Non-pigmented ciliary epithelial cell (primary cell): ENCODE measurements at places on chromosomes 3 and 15.

DNA sequence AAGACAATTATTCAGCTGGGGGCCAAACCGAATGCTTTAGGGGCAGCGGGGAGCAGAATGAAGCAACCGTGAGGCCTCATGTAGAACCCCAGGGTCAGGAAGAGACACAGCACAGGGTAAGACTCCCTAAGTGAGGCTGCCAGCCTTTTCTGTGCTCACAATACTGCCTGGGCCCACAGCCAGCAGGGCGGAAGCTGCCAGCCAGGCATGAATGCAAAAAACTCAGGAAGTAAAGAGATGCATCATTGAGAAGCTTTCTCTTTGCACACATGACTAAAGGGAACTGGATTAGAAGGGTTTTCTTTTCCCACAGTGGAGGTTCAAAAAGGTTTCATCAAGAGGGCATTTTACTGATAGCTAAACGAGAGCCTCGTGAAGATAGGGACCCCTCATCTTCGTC is 33.3 kb downstream of the CA12 start:
- DNase-seq = no peak

GRCh38 chr15:91409387-91409786 is 309.3 kb downstream of the SV2B start:
- no peak for DNase-seq

DNA sequence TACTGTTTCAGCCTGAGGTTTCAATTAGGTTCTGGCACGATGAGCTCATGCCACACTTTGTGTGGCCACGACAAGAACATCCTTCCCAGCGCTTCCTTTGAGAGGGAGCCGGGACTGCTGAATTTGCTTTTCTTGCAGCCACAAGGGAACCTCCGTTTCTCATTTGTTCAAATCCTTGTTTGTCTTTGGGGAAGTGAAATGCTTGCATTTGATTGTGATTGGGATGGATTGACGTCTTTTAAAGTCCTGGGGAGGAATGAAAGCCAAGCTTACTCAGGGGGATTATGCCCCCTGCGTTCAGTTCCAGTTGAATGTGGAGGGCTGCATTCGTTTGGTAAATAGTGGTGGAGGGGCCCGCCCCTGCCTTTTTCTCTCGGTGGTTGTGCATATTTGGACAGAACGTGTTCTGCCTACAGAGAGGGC is 277.6 kb downstream of the THSD4 start:
- no peak for DNase-seq

DNA sequence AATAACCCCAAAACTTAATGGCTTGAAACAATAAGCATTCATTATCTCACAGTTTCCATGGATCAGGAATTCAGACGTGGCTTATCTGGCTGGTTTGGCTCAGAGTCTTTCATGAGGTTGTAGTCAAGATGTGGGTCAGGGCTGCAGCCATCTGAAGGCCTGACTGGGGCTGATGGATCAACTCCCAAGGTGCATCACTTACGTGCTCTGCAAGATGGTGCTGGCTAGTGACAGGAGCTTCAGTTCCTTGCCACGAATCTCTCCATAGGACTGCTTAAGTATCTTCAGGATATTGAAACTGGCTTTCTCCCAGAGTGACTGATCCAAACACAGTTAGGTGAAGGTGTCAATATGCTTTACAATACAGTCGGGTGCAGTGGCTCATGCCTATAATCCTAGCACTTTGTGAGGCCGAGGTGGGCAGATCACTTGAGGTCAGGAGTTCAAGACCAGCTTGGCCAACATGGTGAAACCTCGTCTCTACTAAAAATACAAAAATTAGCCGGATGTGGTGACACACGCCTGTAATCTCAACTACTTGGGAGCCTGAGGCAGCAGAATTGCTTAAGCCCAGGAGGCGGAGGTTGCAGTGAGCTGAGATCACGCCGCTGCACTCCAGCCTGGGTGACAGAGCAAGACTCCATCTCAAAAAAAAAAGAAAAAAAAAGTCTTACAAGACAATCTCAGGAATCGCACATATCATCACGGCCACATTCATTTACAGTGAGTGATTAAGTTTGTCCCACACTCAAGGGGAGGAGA is 28.5 kb upstream of the PTPRG start:
- no peak for DNase-seq

DNA sequence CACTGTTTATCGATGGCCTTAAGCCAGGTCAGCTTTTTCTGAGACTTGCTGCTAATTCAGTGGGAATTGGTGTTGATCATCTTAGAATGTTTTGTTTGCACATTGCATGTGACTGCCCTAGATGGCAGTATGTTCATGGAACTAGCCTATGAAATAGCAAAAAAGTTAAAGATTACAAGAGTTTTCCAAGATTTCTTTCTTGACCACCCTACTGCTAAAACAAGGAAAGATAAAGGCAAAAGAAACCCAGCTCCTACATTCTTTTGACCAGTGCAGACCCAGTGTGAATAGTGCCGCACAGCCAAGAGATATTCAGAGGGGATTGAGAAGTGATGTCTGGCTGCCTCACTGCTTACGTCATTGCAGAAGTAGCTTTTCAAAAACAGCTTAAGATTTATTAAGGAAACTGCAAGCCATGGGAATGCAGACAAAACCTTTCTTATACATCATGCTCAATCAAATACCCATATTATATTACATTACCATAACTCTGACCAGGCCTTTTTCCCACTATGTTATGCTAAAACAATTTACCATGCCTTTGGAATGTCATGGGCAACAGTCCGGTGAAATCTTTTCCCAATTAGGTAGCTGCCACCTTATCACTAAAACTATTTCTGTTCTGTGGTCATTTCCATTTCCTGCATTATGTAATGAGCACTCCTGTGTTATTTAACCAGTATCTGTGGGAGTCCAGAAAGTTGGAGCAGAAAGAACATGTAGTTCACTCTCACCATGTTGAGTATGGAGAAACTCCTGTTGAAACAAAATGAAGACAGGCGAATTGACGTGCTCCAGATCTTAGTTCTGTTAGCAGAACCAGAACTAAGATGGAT is 6.0 kb downstream of the PHLDB2 start:
- peak; percentile 91 for DNase-seq

DNA sequence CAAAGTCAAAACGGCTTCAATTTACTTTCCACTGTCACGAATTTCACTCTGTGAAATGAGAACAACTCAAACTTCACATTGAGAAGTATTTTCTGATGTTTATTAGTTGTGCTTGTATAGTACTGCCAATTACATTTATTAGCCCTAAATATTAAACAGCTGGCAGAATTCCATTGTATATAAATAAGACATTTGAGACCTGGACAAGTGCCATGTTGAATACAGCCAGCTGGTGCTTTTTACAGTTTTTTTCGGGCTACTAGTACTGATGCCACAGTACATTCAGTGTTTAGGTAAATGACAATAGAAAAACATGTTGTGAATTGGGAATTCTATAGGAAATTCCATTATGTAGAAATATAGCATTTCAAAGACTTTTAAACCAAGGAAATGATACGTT is 79.0 kb downstream of the EPHA3 start:
- DNase-seq = no peak

DNA sequence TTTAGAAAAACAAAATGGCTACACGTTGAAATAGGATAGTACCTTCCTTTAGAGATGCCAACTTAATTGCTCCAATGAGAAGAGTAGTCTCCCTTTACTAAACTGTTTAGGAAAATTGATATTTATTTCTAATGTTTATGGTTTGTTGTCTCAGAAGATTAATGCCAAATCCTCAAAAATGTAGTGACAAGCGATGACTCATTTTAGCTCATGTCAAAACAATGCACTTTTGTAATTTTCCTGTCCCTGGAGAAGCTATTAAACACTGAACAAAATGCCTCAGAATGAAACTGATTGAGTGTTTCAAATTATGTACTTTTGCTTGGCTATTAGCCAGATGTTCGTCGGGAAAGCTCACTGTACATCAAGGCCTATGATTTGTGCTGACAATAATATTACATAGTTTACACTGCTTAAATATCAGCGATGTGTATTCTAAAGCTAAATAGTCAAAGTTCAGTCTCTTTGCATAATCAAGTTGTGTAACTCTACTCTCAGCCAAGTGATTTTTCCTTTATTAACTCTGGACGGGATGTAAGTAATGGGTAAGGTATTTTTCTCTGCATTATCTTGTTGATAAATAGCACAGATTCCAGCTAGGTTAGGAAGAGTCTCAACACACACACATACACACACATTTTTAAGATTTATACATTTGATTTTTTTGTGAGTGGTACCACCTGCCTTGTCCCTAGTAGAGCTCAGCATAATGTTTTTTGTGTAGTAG is 83.7 kb downstream of the CMSS1 start:
- DNase-seq = peak; percentile 74

DNA sequence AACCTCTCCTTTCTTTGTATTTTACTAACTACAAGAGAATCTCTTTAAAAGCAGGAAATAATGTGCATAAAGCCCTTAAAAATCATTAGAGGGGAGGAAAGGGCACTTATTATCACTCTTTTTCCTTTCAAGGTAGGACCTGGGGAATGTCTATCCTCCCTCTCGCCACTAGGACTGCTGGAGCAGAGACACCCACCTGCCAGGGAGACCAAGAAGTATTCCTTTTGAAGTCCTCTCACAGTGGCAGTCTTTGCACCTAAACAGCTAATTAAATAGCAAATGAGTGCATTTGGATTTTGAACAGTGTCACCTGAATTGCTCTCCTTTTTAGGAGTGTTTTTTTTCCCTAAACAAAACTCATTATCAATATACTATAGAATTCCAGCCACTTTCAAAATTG is 874.1 kb downstream of the ZPLD1 start:
- no peak for DNase-seq

DNA sequence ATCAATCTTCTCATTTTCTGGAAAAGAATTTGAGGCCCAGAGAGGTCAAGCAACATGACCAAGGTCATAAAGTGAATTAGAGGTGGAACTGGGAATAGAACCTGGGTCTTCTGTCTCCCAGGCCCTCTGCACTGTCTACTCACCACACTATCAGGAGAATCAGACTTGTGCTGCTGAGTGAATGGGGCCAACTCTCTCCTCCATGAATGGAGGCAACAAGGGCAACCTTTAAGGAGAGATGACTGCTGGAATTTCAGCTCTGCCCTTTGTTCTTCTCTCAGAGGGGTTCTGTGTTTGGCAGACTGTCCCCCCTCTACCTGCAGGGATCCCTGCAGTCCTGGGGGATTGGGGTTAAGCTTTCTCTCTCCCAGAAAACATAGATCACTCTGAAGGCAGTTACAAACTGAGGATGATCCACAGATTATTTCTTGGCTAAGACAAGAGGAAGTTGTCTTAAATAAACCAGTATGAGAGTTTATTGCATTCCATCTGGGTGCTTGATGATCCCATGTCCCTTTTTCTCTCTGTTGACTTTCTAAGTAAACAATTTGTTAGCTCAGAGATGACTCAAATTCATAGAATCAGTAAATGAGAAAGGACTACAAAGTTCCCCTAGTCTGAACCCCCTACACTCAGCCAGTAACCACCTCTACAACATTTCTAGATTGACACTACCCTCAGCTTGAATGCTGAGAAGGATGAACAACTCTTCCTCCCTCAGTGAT is 99.0 kb upstream of the LIPC start:
- no peak for DNase-seq

GRCh38 chr15:26504009-26504408 is 268.9 kb downstream of the GABRB3 start:
- no peak for DNase-seq
